ENCODE measurements at places on chromosomes 13 and 19. TPM values are rescaled to one million over a fixed set of nuclear protein-coding genes. Genes with fewer than 3 reads are reported as not detected.

- no peak for DNase-seq
Observed at GRCh38 chr19:19554074-19555023, 16.3 kb downstream of the CILP2 start.

ZNF561 gene
- total RNA-seq, result 30.8 TPM

ERICH6B gene
- not detected for total RNA-seq

MBD3 gene
- total RNA-seq, result 130 TPM

NKG7 gene
- not detected for total RNA-seq

Data from kidney epithelial cell (primary cell).